GM23248 (cell line): ENCODE measurements at places on chromosomes 7 and 10.

DNA sequence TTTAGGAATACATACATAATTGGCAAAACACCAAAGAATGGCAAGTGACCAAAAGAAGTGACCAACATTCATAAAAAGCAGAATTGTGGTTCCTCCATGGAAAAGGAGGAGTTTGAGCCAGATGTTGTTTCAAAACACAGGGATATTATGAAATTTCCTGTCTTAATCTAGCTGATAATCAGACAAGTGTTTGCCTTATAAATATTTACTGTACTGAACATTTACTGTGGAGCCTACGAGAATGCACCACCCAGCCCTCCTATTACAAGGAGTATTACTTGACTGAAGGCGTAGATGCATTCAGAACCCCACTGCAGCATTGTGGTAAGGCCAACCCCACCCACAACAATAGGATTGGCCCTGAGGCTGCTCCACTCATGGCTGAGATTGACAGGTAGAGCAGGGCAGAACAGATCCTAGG, 118.9 kb downstream of the AKR1D1 start:
- no peak overlapping the region for H3K27ac ChIP-seq
- no peak for DNase-seq
- no peaks in the 10 kb centered on the region for H3K27me3 ChIP-seq

DNA sequence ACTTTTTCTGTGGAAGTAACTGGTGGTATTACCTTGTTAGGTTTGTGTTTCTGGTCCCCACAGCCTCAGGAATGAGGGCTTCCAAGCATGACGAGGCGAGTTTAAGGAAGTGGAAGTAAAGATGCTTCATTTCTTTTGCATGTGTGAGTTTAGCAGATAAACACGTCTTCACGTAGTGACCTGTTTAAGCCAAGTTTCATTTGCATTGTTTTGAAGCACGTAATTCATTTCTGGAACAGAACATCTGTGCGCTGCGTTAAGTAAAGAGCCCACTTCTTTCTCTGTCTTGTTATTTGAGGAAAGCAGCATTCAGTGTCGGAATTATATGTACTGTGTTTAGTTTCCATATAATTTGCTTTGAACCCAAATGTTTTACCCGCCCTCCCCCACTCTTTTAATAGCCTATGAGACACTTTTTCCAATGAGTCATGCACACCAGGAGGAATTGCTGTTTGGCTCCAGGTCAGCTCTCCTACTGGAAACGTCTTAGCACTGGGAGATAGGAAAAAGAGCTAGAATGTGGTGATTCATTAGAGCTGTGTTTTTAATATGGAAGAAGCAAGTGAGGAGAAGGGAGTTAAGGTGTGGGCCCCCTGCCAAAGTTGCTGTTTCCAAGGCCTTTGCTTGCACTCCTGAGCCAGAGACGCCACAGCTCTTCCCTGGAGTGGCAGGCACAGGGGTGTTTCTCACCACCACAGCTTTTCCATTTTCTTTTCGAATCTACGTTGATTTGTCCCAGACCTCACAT, 36.7 kb downstream of the BTBD16 start:
- peak overlapping the region; percentile 68 for H3K4me3 ChIP-seq
- peaks cover 19% of the 10 kb centered on the region for H3K4me1 ChIP-seq
- no peaks in the 10 kb centered on the region for H3K36me3 ChIP-seq
- peak overlapping the region; percentile 96 for H3K27ac ChIP-seq

- no peak overlapping the region for H3K4me3 ChIP-seq
- no peaks in the 10 kb centered on the region for H3K36me3 ChIP-seq
- no peak overlapping the region for H3K27ac ChIP-seq
- no peaks in the 10 kb centered on the region for H3K27me3 ChIP-seq
Observed at GRCh38 chr7:17401791-17402627, 103.6 kb downstream of the AHR start.

DNA sequence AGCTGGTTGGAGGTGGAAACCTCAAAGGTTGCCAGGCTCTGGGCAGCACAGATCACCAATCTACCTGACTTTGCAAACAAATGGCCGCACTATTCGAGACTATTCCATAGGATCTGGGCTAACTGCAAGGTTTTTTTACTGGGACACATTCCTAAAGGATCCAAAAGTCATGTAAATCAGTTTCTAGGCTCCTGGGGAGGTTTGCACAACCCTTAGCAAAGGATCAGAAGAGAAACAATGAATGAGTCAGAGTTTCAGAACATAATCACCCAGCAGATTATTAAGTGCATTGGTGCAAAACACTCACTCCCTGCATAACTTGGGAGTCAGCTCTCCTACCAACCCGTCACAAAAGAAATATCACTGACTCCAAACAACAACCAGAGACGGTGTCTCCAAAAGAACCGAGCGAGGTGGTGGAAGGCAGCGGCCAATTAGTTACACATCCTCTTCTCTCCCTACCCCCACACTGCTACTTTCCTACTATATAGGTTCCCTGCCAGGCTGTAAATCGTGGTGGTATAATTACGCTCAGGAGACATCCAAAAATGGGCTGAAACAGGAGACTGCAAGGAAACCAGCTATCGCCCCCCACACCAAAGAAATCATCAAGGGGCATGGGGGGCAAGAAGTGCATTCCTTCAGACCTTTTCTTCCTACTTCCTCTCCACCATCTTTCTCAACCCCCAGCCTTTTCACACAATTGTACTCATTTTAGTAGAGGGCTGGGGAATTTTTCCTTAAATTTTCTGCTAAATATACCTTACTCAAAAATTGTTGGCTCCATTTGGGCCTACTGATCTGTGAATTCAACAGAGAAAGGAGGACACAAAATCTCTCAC, 3.2 kb downstream of the UBE2H start:
- no peaks in the 10 kb centered on the region for H3K27me3 ChIP-seq
- no peaks in the 10 kb centered on the region for H3K36me3 ChIP-seq

DNA sequence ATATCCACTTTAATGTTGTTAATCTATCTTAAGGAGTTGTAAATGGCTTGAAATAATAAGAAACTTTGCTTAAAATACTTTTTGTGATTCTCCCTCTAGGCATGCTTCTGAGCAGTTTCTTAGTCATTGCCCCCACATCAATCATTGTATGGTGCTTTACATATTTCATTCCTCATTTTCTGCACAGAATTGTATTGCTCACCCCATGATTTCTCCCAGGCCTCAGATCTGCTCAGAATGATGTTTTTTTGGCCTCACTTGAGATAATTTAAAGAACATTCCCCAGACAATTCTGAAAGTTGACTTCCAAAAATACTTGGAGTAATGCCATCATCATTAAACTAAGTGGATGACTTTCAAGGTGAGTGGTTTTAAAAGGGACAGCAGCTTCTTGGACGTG, 82.1 kb upstream of the PRPS1L1 start:
- H3K4me3 ChIP-seq: no peak overlapping the region
- H3K27me3 ChIP-seq: no peaks in the 10 kb centered on the region
- no peaks in the 10 kb centered on the region for H3K4me1 ChIP-seq
- H3K27ac ChIP-seq: no peak overlapping the region

- no peak for DNase-seq
- no peaks in the 10 kb centered on the region; the same call in 1 of the 2 replicates for H3K27me3 ChIP-seq
- H3K27ac ChIP-seq: no peak overlapping the region
- H3K36me3 ChIP-seq: no peaks in the 10 kb centered on the region
- no peaks in the 10 kb centered on the region for H3K4me1 ChIP-seq
Observed at GRCh38 chr10:26650406-26650805, 47.1 kb upstream of the PDSS1 start.

- H3K4me3 ChIP-seq: no peak overlapping the region
- DNase-seq: no peak
- no peaks in the 10 kb centered on the region for H3K36me3 ChIP-seq
- H3K27me3 ChIP-seq: no peaks in the 10 kb centered on the region
- no peaks in the 10 kb centered on the region for H3K4me1 ChIP-seq
- no peak overlapping the region for H3K27ac ChIP-seq
Observed at GRCh38 chr7:57415730-57416129, 34.2 kb upstream of the ZNF716 start.

- peak; percentile 80 for DNase-seq
- no peak overlapping the region for H3K27ac ChIP-seq
- H3K27me3 ChIP-seq: no peaks in the 10 kb centered on the region
- peaks cover 20% of the 10 kb centered on the region for H3K4me1 ChIP-seq
- no peak overlapping the region for H3K4me3 ChIP-seq
Observed at GRCh38 chr10:3873728-3874461, 88.9 kb upstream of the KLF6 start.

- H3K27ac ChIP-seq: no peak overlapping the region
- H3K27me3 ChIP-seq: no peaks in the 10 kb centered on the region
- H3K36me3 ChIP-seq: no peaks in the 10 kb centered on the region
- DNase-seq: no peak
Observed at GRCh38 chr7:141999058-141999623, 3.5 kb downstream of the MGAM start.

DNA sequence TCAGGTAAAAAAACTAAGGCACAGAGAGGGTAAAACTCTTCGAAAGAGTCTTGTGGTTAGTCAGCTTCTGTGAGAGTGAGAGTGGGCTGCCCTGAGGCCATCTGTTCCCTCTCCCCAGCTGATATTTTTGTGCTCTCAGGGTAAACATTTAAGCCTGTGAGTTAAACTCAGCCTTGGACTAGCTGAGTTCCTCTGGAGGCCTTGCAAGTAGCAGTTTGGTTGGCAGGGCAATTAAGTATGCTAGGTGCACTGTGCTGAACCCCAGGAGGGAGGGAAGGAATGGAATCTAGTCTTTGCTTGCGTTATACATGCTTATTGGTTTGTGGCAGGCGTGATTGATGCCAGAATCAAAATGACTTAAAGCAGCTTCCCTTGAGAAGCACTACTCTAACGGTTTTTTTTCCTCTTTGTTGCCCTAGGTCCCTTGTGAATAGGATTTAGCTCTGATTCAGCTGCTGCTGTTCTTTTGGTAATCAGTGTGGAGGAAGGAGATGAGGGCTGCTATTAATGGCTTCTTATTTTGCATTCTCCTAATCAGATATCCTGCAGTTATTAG, 140.2 kb downstream of the AUTS2 start:
- no peaks in the 10 kb centered on the region for H3K27me3 ChIP-seq
- H3K27ac ChIP-seq: no peak overlapping the region
- no peak for DNase-seq
- H3K36me3 ChIP-seq: no peaks in the 10 kb centered on the region

DNA sequence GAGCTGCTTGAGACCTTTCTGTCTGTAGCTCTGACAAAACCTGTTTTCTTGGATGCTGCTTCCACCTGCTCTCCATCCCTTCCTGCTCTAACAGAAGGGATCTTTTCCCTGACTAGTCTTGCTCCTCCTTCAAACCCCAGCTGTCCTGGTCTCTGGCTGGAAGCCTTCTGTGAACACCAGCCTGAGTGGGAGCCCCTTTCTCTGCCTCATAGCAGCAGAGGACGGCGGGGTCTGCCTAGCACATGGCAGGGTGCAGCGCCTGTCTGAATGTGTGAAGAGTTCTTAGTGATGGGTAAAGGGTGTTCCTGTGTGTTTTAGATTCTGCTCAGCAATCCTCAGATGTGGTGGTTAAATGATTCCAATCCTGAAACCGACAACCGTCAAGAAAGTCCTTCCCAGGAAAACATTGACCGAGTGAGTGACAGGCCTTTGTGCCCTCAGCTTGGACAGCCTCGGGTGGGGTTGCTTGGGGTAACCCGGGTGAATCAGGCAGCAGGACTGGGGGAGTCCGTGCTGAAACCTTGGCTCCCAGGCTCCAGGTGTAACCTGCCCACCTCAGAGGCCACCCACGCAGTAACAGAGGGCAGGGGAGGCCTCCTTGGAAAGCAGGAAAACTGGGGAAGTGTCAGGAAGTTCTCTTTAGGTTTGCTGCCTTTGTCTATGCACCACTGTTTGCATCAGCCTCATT, 34.1 kb downstream of the NUB1 start:
- H3K27ac ChIP-seq: no peak overlapping the region
- H3K36me3 ChIP-seq: no peaks in the 10 kb centered on the region
- H3K27me3 ChIP-seq: no peaks in the 10 kb centered on the region
- H3K4me1 ChIP-seq: no peaks in the 10 kb centered on the region

DNA sequence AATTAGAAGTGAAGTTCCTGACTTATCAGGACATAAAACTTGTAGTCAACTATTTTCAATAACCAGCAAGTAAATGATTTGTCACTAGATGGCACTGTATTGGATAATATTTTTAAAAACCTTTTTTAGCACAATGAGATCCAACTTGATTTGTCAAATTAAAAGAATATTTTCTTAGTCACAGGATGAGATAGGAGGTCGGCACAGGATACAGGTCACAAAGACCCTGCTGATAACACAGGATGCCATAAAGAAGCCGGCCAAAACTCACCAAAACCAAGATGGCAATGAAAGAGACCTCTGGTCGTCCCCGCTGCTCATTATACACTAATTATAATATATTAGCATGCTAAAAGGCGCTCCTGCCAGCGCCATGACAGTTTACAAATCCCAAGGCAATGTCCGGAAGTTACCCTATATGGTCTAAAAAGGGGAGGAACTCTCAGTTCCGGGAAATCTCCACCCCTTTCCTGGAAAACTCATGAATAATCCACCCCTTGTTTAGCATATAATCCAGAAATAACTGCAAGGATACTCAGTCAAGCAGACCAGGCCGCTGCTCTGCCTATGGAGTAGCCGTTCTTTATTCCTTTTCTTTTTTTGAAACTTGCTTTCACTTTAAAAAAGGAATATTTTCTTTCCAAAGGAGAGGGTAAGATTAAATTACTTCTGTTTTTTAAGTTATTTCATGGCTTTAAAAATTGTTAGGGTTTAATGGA, 255.7 kb upstream of the MKLN1 start:
- peak overlapping the region; percentile 51 for H3K4me3 ChIP-seq
- no peaks in the 10 kb centered on the region for H3K27me3 ChIP-seq
- 0 out of 2 replicates have a peak, but pooled peaks cover 5% of the 10 kb centered on the region for H3K36me3 ChIP-seq
- H3K27ac ChIP-seq: peak overlapping the region; percentile 78

DNA sequence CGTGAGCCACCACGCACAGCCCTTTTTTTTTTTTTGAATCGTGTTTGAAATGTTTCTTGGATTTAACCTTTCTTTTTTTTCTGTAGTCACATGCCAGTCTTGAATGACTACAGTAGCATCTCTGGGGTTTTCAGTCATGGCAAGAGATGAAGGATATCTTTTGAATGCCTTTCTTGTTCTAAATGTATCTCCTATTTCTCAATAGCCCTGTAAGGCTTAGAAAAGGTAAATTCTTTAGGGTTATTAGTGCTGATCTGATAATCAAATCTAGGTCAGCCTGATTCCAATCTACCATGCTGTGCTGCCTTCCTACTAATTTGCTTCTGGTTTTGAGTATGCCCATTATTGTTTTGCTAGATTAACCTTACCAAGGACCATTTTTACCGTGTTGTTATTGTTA, 70.2 kb downstream of the TAX1BP1 start:
- H3K27me3 ChIP-seq: no peaks in the 10 kb centered on the region
- no peaks in the 10 kb centered on the region; the same call in 1 of the 2 replicates for H3K36me3 ChIP-seq
- H3K4me3 ChIP-seq: no peak overlapping the region
- no peak for DNase-seq
- H3K4me1 ChIP-seq: peaks cover 20% of the 10 kb centered on the region

GRCh38 chr10:13397052-13397451, 49.0 kb upstream of the SEPHS1 start:
- no peak overlapping the region for H3K27ac ChIP-seq
- no peak overlapping the region for H3K4me3 ChIP-seq
- no peaks in the 10 kb centered on the region for H3K4me1 ChIP-seq
- no peak for DNase-seq

GRCh38 chr10:5858811-5859210, 30.9 kb downstream of the ANKRD16 start:
- peaks cover 10% of the 10 kb centered on the region for H3K4me1 ChIP-seq
- H3K36me3 ChIP-seq: no peaks in the 10 kb centered on the region
- no peak overlapping the region for H3K4me3 ChIP-seq

- H3K27ac ChIP-seq: peak overlapping the region; percentile 14; the same call in 1 of the 2 replicates
- no peaks in the 10 kb centered on the region for H3K36me3 ChIP-seq
Observed at GRCh38 chr7:41005374-41005901, 697.5 kb downstream of the INHBA start.

- DNase-seq: no peak
- no peak overlapping the region for H3K4me3 ChIP-seq
- H3K27ac ChIP-seq: no peak overlapping the region
- no peaks in the 10 kb centered on the region for H3K36me3 ChIP-seq
Observed at GRCh38 chr10:101580486-101581399, 7.3 kb downstream of the POLL start.

GRCh38 chr10:43026039-43026973, 50.6 kb upstream of the RET start:
- no peaks in the 10 kb centered on the region for H3K36me3 ChIP-seq
- no peaks in the 10 kb centered on the region for H3K4me1 ChIP-seq
- no peak overlapping the region for H3K27ac ChIP-seq
- no peak overlapping the region for H3K4me3 ChIP-seq
- DNase-seq: no peak
